Right renal pelvis (tissue), 4 donors: ENCODE measurements at places on chromosomes 11 and 22. TPM values are rescaled to one million over a fixed set of nuclear protein-coding genes. Genes with fewer than 3 reads are reported as not detected.

DNA sequence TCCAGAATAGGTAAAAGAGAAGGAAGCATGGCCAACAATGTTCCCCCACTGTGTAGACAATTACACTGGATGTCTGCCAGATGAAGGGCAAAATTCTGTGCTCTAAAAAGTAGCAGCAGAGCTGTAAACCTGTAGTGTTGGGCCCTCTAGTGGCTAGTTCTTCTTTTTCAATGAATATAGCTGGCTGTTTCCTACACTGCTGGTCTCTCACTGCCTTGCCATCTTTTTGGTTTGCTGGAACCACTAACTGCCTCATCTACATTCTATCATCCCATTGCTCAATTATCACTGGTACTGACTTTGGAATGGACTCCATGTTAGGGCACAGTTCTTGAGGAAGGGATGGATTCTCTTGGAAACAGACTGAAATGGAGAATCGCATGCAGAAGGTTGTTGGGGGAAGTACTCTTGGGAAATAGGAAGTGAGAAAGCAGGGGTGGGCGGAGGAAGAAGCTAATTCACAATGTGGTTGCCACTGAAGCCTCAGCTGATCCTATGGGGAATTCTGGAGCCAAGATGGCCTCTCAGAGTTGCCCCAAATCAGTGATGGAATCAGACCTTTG is 17.9 kb downstream of the KCNE3 start:
- DNase-seq, result peak; percentile 52

SLC22A8 gene
- polyA plus RNA-seq, result 33.7 TPM

DNA sequence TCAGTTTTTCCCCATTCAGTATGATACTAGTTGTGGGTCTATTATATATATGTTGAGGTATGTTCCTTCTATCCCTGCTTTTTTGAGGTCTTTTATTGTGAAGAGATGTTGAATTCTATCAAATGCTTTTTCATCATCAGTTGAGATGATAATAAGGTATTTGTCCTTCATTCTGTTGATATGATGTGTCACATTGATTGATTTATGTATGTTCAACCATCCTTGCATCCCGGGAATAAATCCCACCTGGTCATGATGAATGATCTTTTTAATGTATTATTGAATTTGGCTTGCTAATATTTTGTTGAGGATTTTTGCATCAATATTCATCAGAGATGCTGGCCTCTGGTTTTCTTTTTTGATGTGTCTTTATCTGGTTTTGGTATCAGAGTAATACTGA is 26.0 kb downstream of the ENDOD1 start:
- DNase-seq, result no peak

PRAME gene
- 1.1 TPM for polyA plus RNA-seq

GRCh38 chr11:111066846-111067245 is 178.7 kb upstream of the POU2AF2 start:
- no peak for DNase-seq

- no peak for DNase-seq
These were observed 28.1 kb downstream of the RTN3 start for GRCh38 chr11:63709336-63709884.

DNA sequence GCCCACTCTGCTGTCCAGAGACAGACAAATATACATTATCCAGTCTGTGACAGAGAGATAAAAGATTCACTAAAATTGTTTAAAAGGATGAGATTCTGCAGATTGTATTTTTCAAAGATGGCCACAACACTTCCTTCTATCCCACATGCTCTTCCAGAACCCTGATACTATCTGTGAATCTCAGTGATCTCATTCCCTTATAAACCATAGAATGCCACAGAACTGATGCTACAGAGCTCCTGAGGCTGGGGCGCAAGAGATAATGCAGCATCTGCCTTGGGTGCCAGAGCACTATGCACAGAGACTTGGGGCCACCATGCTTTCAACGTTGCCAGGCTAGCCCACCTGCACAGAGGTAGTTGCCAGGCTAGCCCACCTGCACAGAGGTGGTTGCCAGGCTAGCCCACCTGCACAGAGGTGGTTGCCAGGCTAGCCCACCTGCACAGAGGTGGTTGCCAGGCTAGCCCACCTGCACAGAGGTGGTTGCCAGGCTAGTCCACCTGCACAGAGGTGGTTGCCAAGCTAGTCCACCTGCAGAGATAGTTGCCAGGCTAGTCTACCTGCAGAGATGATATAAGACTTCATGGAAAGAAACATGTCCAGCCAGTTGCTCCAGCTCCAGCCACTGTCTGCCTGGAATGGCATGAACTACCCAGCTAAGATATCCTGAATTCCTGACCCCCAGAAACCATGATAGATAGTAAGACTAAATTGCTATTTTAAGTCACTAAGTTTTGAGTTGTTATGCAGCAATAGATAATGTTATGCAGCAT is 17.6 kb upstream of the SEPTIN5 start:
- DNase-seq, result no peak

GRCh38 chr11:130180896-130181294 is 21.3 kb downstream of the ST14 start:
- no peak for DNase-seq

DNA sequence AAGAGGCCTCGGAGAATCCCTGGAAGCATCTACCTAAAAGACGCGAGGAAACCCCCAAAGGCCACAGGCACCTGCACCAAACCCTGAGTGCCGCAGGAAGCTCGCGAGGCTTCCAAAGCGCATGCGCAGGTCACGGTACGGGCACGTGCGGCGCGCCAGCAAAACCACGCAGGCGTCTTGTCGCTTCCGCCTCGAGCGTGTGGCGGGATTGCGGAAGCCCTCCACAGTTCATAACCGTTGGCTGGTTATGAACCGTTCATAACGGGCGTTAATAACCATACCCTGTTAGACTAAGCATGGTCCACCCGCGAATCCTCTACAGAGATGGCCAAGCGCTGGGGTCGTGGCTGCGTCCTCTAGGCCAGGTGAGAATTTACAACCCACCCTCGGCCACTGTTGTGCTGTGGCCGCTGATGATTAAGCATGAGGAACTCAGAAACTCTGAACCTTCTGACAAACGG is 46.4 kb downstream of the MORC2 start:
- peak; percentile 23 for DNase-seq

GRCh38 chr11:34640050-34640923 is 19.4 kb downstream of the EHF start:
- DNase-seq, result no peak

- no peak for DNase-seq
These were observed 100.6 kb downstream of the WNT7B start for GRCh38 chr22:45876136-45877035.

CD6 gene
- polyA plus RNA-seq, result 1.2 TPM

DNA sequence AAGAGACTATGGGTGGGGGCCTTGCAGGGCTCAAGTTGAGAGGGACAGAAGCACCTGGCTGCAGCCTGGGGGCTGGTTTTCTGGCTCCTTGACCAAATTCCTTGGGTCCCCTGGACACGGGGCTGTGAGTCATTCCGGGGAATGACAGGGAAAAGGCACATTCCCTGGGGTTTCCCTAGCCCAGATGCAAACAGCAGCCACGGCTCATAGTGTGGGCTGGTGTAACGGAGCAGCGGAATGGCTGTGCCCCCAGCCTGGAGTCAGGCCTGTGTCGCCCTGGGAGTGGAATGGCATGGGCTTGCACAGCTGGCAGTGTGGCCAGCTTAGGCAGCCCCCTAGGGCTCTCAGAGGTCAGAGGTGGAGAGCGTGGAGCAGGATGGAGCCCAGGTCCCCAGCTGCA is 77.6 kb upstream of the KCNQ1OT1 start:
- DNase-seq, result no peak

GRCh38 chr11:131002145-131002544 is 85.9 kb upstream of the SNX19 start:
- DNase-seq, result no peak

- DNase-seq, result no peak
These were observed 96.8 kb downstream of the ATM start for GRCh38 chr11:108319541-108320145.

ARFGAP3 gene
- polyA plus RNA-seq, result 50.3 TPM

OR52E8 gene
- polyA plus RNA-seq, result not detected

RASL10A gene
- not detected for polyA plus RNA-seq

DNA sequence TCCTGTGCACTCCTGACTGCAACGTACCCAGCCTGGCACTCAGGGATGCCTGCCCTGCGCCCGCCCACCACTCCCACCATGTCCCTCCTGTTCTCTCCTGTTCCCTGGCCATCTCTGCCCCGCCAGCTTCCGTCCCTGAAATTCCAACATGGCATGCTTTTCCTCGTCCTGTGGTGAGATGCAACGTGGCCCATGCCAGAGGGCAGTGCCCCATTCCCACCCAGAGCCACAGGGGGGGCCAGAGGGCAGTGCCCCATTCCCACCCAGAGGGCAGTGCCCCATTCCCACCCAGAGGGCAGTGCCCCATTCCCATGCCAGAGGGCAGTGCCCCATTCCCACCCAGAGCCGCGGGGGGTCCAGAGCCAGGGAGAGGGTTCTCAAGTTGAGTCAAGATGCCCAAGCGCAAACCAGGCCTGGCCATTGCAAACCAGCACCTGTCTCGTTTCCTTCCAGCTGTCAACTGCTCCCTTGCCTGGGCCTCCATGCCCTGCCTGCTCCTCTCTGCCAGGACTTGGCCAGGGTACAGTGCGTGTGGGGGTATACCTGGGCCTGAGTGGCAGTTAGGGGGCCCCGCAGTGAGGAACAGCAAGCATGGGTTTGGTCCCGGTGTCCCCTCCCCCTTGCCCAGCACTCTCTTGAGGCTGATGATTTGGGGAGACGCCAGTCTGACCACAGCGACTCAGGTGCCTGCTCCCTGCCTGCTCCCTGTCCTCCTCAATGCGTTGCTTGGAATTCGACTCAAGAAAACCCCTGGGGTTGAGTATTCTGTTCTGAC is 14.6 kb downstream of the B3GAT1 start:
- no peak for DNase-seq

TEX54 gene
- not detected for polyA plus RNA-seq

GRCh38 chr11:6674219-6674597 is 8.9 kb downstream of the MRPL17 start:
- DNase-seq, result no peak

DNA sequence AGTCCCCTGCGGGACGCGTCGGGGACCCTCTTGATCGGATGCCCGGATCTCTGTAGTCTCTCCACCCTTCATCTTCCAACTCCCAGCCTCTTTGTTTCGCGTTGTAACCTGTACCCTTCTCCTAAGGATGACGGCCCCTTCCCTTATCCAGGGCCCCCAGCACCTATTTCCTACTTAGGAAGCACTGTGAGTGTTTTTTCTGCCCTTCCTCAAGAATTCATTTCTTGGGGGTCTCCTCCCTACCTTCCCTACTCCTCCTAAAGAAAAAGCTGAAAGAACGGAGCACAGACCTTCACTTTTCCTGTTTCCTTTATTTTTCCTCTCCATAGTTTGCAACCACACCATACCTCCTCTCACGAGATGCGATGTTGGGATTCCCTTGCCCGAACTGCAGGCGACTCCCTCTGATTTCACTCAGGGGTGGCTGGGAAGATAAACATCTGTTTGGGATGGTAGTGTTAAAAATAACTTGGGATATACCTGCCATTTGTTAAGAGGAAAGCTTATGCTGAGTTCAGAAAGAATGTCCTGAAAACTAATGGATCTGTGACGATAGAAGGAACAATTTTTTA is 593 bp downstream of the FAM118B start:
- DNase-seq, result no peak

GRCh38 chr22:22213231-22213630 is 31.4 kb upstream of the VPREB1 start:
- DNase-seq, result no peak
